Renal pelvis (tissue), 12 donors: ENCODE measurements at places on chromosomes 4 and X. TPM values are rescaled to one million over a fixed set of nuclear protein-coding genes. Genes with fewer than 3 reads are reported as not detected.
A peak's percentile ranks its signal among the peaks of the same experiment; 100 is the strongest.

DNA sequence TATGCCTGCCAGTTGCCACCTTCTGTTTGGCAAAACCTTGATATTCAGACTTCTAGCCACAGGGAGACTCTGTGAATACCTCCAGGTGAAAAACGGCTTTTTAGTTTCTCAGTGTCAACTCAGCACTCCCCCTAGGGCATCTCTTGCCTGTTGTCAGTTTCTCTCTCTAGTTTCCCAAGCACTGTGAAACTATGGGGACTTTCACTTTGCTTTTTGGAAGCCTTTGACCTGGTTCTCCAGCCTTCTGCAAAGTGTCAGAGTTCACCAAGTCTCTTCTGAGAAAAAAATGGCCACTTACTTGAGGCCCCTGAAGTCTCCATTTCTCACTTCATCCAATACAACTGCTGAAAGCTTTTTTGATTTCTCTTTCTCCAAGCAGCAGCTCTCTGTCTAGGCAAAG, 521.5 kb downstream of the INPP4B start:
- DNase-seq, result no peak

GRCh38 chr4:176002007-176002613, 63.5 kb upstream of the WDR17 start:
- peak; percentile 16 for DNase-seq

GRCh38 chr4:8532245-8532781, 47.9 kb upstream of the GPR78 start:
- peak; percentile 33 for DNase-seq

DNA sequence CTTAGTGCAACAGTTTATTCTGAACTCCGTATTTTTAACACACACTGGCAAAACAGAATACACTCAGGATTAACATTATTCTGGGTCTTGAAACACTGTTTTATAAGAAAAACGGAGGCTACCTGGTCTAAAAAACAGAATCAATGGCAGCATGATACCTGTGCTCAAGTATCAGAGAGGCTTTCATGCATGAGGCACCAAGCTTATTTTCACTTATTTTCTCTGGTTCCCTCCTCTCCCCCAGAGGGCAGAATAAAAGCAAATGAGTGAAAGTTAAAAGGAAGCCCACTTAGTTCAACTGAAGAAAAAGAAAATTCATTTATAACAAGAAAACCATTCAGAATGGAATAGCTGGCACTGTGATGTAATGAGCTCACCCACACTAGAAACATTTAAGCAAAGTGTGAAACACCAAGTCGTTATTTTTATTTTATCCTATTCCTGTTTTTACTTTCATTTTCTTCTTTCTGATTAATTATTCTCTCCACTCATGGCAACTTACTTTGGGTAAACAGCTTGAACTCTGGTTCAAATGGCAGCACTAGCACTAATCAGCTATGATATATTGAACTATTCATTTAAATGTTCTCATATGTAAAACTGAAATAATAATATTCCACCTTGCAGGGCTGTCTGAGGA, 211.8 kb downstream of the PPP3CA start:
- no peak for DNase-seq

- no peak for DNase-seq
Observed at GRCh38 chr4:7218686-7219085, 26.3 kb downstream of the SORCS2 start.

DNA sequence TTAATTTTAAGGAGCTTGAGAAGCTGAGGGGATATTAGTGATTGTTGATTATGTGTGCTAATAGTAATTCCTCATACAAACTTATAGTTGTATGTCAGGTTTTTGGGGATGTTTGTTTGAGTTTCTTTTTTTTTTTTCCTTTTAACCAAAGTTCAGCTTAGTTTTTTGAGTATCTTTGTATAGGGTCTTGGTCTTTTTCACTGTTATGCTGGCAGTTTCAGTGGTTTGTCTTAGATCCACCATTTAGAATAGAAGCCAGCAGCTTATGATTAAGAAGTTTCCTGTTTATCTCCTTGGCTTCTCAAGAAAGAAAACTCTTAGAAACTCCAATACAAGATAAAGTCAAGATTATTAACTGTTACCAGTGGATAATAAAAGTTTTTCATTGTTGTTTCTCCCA, 16.1 kb downstream of the CPEB2 start:
- no peak for DNase-seq

DNA sequence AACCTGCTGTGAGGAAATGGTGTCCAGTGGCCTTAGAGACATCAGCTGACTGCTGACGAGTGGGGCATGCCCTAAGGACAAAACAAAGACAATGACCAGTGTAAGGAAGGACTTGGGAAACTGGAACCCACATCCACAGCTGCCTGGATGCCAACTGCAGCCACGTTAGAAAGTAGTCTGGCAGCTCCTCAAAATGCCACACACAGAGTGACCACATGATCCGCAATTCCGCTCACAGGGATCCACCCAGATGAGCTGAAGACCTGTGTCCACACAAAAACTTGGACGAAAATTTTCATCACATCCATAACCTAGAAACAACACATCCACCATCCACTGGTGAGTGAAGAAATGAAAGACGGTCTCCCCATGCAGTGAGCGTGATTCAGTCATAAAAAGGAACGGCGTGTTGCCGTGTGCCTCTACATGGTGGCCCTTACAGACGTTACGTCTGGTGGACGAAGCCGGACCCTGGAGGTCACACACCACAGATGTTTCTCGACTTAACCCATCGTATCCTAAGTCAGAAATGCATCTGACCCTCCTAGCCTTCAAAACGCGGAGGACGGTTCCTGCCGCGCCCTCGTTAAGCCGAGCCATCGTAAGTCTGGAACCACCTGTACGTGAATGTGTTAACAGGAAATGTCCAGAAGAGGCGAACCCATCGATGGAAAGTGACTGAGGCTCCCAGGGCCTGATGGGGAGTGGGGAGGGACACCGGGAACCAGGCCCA, 40.6 kb upstream of the MXD4 start:
- DNase-seq, result no peak

DNA sequence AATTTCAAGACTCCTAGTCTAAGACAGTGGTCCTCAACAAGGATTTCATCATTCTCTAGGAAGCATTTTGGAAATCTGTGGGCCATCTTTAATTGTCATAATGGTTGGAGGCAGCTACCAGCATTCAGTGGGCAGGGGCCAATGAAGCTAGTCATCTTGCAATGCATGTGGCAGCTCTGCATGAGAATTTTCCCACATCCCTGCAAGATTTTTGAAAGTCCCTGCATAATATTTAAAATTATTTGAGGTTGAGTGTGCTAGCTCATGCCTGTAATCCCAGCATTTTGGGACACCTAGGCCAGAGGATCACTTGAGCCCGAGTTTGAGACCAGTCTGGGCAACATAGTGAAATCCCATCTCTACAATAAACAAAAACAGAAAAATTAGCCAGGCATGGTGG, 44.0 kb downstream of the PCYT1B start:
- no peak for DNase-seq

- no peak for DNase-seq
Observed at GRCh38 chr4:32697281-32697814, 1977.2 kb downstream of the PCDH7 start.

GRCh38 chr4:13344216-13344615, 139.9 kb downstream of the RAB28 start:
- DNase-seq, result no peak

- DNase-seq, result no peak
Observed at GRCh38 chr4:168995537-168996295, 14.3 kb downstream of the CBR4 start.

GRCh38 chr4:86497131-86497530, 97.0 kb upstream of the PTPN13 start:
- DNase-seq, result no peak

DNA sequence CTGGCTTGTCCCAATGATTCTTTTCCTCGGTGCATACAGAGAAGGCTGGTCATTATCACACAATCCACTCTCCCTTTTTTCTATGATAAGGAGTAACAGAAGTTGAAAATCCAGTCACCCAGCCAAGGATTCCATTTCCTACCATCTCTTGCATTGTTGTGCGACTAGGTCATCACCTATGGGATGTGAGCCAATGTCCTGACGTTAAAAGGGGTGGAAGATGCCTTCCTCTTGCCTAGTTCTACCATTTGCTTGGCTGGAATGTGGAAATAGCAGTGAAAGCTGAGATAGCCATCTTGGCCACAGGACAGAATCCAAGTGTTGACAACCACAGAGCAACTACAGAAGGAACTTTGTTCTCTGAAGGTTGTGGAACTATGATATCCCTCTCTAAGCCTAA, 132.2 kb upstream of the KIT start:
- no peak for DNase-seq

DNA sequence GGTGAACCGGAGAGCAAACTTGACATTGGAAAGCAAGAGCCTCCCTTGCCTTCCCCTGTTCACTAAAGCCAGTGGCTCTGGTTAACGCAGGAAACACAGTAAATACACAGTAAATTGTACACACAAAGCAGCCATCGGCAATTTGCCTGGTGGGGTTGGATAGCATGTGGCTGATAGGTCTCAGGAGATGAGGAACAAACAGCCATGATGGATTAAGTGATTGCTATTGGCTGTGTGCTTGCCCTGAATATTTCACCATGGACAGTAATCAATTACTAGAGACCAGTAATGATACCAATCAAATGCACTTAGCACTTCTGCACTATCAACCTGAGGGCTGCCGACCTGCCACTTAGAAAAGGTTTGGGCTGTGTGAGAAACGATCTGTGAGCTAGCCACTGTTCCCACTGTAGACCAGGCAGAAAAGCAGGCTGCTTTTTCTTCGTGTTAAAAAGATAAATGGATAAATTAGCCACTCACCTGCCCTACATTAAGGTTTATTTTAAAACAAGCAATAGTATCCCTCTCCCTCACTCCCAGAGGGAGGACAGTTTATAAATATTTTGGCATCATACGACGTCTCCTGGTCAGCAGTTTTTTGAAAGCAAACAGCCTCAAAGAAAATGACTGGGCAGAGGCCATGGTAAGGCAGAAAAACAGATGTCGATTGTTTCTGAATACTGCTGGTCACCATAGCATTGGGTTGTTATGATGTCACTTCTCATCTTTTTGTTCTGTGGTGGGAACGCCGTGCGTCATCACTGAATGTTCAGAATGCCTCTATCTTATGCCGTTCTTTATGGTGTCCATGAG, 167.1 kb downstream of the MAML3 start:
- DNase-seq, result no peak

GRCh38 chr4:96312046-96312685, 472.3 kb downstream of the PDHA2 start:
- no peak for DNase-seq

DNA sequence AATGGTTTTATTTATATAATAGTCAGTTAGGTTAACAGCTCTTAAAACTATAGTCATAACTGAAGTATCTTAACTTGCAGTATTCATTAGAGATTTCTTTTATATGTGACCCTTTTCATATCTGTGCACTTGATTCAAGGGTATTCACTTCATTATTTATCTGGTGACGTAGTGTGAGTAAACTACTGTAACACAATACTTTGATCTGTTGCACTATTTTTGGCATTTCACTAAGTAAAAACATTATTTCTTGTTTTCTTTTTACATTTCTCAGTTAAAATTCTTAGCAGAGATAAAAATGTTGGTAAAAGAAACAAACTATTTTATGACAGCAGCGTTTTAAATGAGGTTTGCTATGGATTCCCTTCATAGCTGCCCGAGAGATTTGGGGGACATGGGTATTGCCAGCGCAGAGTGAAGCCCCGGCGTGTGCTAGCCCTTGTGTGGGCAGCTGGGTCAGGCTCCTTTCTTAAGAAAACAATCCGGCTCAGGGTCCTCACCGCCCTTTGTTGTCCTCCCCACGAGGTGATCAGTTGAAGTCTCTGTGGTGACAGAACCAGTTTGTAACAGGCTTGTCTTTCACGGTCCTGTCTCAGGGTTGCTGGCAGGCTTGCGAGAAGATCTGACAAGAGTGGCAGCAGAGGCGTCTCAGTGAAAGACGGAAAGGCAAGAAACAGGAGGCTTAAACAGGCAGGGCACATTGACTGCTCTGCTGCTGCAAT, 293.4 kb downstream of the BMPR1B start:
- no peak for DNase-seq

GRCh38 chr4:3533423-3533820, 1.2 kb upstream of the LRPAP1 start:
- no peak for DNase-seq

DNA sequence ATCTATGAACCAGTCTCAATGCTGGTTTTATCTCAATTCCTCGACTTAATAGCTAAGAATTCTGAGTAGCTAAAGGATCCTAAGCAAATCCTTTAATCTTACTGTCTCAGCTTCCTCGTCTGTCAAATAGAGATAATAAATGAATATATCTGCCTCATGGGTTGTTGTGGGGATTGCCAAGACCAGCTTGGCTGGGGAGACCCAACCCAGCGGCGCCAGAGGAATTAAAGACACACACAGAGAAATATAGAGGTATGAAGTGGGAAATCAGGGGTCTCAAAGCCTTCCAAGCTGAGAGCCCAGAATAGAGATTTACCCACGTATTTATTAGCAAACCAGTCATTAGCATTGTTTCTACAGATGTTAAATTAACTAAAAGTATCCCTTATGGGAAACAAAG, 41.9 kb downstream of the SLC34A2 start:
- DNase-seq, result no peak

- DNase-seq, result peak; percentile 54
Observed at GRCh38 chrX:103628386-103629317, at the start of gene TCEAL1. Gene TCEAL1, plus strand, starts transcription at chrX:103628975. Its CDS starts 942 bp downstream, at chrX:103629917.

DNA sequence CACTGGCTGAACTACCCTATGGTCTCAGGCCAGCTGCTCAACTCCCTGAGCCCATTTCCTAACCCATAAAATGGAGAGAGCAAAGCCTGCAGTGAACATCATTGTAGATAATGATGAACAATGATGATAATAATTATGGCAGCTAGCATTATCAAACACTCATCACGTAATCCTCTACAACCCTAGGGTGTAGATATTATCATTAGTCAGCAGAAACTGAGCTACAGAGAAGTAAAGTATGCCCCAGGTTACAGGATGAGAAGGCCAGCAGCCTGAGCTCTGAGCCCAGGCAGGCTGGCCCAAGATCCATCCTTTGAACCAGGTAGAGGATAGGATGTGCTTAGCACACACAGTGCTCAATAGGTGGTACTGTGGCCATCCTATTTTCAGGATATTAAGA, 43.2 kb downstream of the REELD1 start:
- no peak for DNase-seq

GRCh38 chr4:48739560-48740019, 40.5 kb downstream of the FRYL start:
- DNase-seq, result no peak

GRCh38 chr4:157220371-157220881, at the start of gene GRIA2:
Gene GRIA2, plus strand, starts transcription at chr4:157220728. Its CDS starts 315 bp downstream, at chr4:157221043.
- DNase-seq, result peak; percentile 86

Gene TMEM144
- polyA plus RNA-seq, result 8.2 TPM

Gene LUZP4
- polyA plus RNA-seq, result not detected

Gene CFAP47
- polyA plus RNA-seq, result 0.68 TPM

Gene SGCB
- 42.2 TPM for polyA plus RNA-seq
